ENCODE measurements at places on chromosomes 1 and 21.

DNA sequence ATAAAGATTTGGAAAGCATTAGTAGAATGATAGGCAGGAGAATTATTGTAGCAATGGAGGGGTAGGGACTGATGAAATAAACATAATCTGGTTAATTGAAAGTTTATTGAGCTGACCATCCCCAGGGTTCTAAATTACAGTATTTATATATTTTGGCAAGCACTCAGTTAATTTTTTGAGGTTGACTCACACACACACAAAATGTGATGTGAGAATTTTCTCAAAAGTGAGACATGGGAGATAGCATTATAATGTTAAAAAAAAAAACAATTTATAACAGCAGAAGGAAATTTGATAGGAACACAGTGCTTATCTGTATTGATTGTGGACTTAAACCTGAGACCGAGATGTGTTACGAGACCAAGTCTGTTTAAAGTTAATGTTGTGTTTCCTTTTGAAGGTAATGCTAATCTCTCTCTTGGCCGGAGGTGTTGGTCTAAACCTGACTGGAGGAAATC lies 24.6 kb downstream of the TRIM45 start:
- no peak for DNase-seq

- no peak for DNase-seq
These were observed 91.5 kb downstream of the XCL2 start for GRCh38 chr1:168452329-168452728.

- no peak for DNase-seq
These were observed 227.2 kb downstream of the ATG4C start for GRCh38 chr1:63010913-63011660.

- DNase-seq: peak; percentile 88
These were observed at the start of gene CD52 for GRCh38 chr1:26317612-26318337. Gene CD52, plus strand, starts transcription at chr1:26317958. Its CDS starts 60 bp downstream, at chr1:26318018.

DNA sequence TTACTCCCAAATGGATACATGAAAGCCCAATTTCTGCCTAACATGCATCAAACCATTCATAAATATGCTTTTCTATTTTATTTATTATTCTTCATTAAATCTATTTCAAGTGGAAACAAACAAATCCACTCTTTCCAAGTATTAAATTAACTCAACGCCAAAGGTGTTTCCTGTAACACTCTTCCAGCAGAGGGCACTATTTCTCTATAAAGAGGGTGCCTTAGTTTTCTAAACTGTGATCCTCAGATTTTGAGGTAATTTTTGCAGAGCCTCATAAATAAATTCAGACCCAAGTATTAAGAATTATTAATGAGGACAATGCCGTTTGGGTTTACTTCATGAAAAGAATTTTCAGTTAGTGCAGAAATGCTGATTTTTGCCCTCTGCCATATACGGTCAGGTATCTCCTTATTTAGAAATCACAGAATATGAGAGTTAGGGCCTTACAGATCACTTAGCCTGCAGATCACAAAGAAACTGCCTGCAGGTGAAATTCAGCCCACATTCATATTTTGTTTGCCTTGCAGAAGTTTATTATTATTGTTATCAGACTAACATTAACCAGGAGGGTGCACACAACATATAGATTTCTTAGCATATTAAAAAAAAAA lies 40.1 kb upstream of the MYSM1 start:
- peak; percentile 79 for DNase-seq

DNA sequence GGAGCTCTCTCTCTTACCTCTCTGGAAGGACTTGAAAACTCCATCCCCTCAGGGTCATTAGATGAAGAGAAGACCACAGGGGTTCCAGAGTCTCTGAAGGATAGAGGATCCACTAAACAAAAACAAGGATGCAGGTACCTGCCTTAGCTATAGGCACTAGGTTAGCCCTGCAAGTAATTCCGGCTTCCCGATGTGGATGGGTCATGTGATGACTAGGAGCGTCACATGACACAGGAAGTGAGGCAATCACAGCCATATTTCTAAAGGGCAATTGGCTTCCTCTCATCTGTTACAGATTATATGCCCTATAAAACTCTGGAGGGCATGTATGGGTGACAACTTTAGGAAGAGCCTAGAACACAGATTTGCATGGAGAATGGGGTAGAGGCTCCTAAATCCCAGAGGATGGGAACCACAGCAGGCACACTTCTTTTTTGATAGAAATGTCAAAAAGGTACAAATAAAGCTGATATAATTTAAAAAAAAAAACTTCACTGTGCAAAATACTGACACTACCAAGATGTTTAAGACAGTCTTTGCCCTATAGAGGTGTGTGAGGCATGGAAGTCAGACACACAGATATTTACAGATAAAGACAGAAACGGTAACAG lies 14.1 kb downstream of the ENTREP3 start:
- peak; percentile 85 for DNase-seq

DNA sequence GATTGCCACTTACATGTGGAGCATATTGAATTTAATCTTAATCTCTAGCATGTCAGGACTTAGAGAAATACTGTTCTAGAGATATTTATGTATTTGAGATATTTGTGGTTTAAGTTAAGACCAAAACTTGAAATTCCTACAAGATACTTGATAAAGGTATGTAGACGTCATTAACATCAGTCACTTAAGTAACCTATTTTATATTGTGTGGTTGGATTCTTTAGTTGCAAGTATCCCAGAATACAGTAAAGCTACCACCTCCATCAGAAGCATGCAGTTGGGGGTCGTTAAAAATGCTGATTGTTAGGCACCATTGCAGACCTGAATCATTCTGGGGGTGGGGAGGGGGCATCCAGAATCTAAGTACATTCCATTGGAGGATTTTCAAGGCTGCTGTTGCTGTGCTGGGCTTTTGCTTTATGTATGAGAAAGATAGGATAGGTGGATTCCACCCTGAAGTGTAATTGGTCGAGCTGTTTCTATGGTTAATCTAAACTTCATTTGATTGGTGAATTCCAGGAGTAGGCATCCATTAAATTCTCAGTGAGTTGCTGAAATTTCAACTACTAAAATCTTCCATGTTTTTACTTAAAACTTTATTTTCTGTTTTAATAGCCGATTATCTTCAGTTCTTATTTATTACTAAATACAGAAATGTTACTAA lies 4.0 kb downstream of the H3-3A start:
- peak; percentile 82 for DNase-seq

DNA sequence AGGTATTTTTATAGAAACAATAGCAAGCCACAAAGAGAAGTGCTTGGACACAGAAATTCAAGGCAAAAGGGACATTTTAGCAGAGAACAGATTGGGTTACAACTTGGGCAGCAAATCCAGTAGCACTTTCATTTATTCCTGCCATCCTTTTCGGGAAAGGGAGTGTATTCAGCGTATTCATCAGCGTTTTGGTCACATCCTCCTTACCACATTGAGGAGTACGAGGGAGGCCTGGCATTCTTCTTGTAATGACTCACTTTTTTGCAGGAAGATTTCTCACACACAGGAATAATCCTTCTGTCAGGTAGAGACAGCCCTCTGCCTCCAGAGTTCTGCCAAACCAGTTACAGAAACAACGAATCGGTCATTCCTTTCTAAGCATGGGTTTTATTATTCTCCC lies 18.1 kb upstream of the FAM78B start:
- DNase-seq: no peak

- DNase-seq: peak; percentile 19
These were observed 37.5 kb upstream of the DNAJC11 start for GRCh38 chr1:6738987-6739676.

DNA sequence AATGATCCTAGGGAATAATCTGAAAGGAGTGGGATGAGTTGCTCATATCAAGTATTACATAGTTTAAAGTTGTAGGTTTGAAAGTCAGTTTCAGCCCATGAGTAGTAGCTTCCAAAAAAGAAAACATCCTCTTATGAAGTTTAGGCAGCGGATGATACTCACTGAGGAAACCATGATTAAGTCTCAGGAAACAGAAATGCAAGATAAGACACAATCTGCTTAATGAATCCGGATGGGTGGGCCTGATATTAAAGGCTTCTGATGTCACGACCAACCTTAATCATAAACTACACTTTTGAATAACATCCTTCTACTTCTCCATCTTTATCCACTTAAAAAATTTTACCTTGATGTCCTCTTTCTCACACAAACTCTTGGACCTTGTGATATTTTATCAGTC lies 61.8 kb downstream of the S1PR1 start:
- peak; percentile 92 for DNase-seq

DNA sequence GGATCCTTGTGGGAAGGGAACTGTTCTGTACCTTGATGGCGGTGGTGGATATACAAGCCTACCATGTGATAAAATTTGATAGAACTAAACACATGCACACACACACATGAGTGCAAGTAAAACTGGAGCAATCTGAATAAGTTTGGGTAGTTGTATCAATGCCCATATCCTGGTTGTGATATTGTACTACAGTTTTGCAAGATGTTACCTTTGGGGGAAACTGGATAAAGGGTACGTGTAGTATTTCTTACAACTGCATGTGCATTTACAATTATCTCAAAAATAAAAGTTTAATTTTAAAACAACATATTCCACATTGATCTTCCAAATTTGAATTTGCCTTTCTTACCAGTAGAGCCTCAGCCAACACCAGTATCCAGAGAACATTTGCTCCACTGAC lies 99.6 kb downstream of the DTL start:
- DNase-seq: no peak

- DNase-seq: no peak
These were observed at the start of gene ZNF648 for GRCh38 chr1:182061594-182061993. Gene ZNF648, minus strand, starts transcription at chr1:182061712. Its CDS starts 3,702 bp downstream, at chr1:182058010.

DNA sequence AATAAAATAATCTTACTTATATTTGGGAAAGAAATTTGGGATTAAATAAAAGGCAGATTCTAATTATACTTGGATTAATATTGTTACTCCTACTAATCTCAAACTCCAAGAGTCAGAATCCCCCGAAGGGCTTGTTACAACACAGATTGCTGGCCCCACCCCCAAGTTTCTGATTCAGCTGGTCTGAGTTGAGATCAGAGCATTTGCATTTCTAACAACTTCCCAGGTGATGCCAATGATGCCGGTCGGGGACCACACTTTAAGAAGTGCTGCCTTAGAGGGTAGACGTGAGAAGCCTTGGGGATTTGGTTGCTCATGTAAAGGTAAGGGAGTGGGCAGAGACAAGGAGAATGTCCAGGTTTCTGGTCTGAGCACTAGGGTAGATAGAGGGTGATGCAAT lies 47.2 kb downstream of the FMN2 start:
- DNase-seq: no peak

- no peak for DNase-seq
These were observed 56.3 kb downstream of the POU2F1 start for GRCh38 chr1:167276969-167277368.

GRCh38 chr1:196381544-196381943 lies 226.7 kb downstream of the KCNT2 start:
- DNase-seq: no peak

- DNase-seq: no peak
These were observed 142.3 kb upstream of the SAMSN1 start for GRCh38 chr21:14688412-14688811.

- peak; percentile 49 for DNase-seq
These were observed 134.6 kb upstream of the RUNX3 start for GRCh38 chr1:25064465-25065240.

DNA sequence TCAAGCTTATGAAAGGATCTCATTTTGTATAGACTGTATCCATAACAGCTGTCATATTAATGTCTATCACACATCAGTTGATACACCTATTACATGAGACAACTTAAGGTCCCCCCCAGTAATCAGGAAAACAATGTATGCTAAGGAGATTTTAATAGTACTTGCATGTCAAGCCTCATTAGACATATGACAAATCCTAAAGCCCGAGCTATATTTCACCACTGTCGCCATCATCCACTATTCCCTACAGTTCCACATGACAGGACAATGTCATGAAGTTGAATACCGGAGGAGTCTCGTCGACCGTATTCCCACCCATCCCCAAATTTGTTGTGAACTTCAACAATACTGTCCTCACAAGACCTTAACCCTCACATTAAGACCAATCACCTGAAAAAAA lies 3.4 kb downstream of the HMGN1 start:
- DNase-seq: no peak

GRCh38 chr1:177366091-177366490 lies 195.3 kb downstream of the BRINP2 start:
- no peak for DNase-seq

GRCh38 chr1:205310976-205311704 lies 10.4 kb downstream of the NUAK2 start:
- DNase-seq: peak; percentile 38

DNA sequence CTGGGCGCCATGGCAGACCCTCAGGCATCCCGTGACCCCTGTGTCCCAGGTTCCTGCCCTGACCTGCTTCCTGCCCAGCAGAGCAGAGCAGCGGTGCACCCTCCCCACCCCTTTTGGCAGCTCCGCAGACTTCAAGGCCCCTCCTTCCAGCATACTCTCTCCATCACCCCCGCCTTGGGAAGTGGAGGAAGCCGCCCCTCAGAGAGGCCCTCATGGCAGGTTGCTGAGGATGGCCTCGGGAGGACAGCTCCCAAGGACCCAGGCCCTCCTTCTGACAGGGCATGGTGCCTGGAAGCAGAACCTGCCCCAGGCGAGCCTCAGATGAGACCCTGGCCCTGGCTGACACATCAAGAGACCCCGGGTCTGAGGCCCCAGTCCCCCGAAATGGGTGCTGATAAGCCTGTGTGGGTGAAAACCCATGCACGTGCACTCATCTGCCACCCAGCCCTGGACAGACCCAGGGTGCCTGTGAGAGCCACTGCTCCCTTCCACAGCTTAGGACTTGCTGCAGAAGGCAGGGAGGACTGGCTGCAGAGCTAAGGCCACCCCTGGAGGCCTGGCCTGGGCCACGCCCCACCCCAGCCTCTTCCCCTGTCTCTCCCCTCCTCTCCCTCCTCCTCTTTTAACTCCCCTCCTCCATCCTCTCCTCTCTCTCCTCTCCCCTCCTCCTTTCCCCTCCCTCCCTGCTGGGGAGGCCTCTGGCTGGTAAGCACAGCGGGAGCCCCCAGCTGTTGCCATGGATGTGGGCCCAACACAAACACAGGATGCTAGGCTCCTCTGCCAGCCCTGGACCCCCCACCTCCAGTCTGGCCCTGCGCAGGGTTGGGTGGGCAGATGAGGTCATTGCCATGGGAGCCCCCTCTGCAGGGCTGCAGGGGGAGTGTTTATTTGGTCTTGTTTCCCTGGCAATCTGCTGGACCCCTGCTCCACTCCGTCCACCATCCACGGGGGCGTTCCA lies 33.7 kb downstream of the WNT9A start:
- no peak for DNase-seq

- peak; percentile 51 for DNase-seq
These were observed 136.6 kb upstream of the GFI1 start for GRCh38 chr1:92623187-92623778.

DNA sequence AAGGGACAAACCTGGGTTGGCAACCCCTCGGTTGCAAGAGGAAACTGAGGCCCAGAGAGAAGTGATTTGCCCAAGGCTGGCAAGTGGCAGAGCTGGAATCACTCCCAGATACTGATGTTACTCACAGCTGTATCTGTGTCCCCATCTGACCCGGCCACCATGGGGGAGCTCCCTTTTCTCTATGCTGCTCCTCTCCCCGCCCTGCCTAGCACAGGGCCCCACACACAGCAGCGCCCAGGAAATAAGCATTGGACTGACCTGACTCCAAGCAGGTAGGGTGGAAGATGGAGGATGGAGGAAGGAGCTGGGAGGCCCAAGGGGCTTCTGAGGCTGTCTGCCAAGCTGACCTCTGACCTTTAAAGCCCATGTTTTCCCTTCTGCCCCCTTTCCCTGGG lies 3.0 kb upstream of the FBLIM1 start:
- no peak for DNase-seq
